ENCODE measurements at places on chromosomes 6 and 20. TPM values are rescaled to one million over a fixed set of nuclear protein-coding genes. Genes with fewer than 3 reads are reported as not detected.

Gene MUC21
- total RNA-seq: not detected

Gene CTAGE9
- not detected for total RNA-seq

Gene FBXO30
- total RNA-seq: 21.1 TPM

Gene DBNDD2
- total RNA-seq: 18.4 TPM

Gene TAGAP
- 0.05 TPM for total RNA-seq

Gene TMEM14C
- total RNA-seq: 255 TPM

DNA sequence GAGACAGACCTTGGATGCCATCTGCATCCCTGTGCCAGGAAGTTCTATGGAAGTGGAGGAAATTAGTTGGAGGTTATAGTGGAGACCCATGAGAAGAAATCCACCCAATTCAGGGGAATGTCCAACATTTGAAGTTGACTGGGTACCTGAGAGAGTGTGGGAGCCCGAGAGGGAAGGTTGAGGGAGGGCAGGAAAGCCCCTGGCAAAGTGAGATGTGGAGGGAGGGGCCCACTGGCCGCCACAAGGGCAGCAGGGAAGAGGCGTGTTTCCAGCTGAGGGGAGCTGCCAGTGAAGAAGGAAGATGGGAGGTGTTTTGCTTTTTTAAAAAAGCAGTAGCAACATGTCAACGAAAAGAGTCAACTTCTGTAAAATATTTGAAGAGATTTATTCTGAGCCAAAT, 16.3 kb upstream of the SERPINB9 start:
- DNase-seq: no peak

- no peak for DNase-seq
These were observed 747 bp upstream of the PTPRA start for GRCh38 chr20:2872459-2873009.

GRCh38 chr20:38882600-38882999, 43.6 kb upstream of the FAM83D start:
- DNase-seq: no peak

DNA sequence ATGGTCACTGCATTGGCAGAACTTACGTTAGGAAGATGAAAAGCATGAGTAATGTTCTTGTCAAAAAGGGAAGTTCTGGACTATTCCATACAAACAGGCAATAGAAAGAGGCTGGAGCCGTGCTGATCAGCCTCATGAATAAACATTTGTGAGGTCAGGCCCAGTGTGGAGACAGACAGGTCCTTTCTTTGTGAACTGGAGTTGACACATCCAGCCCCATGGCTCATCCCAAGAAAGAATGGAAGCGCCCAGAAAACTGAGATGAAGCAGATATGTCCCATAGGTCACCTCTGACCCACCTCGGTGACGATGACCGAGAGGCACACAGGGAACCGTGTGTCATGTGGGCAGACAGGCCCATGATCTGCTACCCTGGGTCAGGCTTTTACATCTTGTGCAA, 276.0 kb upstream of the SGK1 start:
- no peak for DNase-seq

DNA sequence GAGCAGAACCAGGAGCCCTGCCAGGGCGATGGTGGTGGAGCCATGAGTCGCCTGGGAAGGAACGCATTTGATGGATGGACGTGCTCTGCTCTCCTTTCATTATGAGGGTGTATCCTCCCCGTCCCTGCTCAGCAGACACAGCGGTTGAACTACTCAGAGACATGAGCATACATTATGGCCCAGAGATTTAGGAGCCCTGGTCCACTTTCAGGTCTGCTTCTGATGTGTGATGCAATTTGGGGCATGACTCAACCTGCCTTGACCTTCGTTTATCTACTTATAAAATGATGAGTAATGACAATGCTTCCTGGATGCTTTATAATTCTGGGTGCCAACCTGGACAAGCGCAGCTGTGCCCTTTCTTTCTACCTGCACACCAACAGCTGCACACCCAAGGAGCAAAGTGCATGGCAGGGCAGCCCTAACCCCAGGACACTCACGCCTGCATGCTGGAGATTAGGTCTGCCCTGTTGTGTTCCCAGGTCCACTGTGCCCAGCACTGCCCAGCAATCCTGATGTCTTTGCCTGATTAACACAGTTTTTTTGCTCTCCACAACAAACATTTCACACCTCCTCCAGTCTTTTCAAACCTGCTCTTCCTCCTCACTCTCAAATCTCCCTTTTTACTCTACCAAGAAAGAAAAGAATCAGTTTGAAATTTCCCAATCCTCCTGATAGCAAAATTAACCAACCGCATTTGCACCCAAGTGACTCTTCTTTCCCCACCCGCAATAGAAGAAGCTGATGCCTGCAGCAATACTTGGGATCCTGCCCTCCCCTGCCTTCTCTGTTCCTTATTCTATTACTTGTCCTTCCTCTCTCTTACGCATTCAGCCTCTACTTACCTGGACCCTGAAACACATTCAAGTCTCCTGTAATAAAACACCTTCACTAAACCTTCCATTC, 81.2 kb downstream of the EZR start:
- DNase-seq: peak; percentile 66

- DNase-seq: peak; percentile 52
These were observed 377.4 kb downstream of the PHF3 start for GRCh38 chr6:64013011-64013410.

DNA sequence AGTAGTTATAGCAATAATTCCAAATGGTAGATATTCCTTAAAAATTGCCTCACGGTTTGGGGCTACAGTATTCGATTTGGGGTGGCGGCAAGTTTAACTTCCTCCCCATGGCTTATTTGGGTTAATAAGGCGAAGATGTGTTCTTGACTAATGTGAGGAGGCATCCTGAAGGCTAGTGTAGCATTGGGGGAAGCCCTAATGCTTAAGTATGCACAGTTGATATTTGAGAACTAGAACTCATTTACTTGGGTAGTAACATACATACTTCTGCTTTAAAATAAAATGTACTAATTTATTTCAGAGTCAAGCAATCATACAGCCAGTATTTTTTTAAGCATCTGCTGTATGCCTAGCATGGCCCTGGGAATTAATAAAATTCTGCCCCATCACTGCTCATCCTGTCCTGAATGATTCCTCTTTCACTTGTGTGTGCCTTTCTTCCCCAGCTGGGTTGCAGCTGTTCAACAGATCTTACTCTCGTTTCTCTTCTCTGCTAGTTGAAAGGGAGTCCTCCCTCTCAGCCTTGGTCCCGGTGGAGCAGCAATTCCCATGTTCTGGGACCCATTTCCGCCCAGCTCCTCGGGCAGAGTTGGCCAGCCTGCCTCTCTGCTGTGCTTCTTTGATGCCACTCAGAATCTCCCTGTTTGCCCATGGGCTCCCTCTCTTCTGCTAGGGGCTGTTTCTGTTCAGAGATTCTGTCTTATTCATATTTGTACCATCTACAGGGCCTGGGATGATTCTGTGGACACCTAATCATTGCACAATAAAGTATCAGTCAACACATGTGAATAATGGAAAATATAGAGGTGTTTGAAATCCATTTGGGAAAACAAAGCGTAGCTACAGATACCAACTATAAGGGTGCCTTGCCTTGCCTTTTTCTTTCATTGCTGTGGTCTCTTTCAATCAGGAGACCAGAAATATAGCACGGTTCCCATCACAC, 104.8 kb downstream of the ARID1B start:
- DNase-seq: no peak

GRCh38 chr6:14674458-14674857, 556.9 kb downstream of the CD83 start:
- no peak for DNase-seq

Data from renal cortical epithelial cell (primary cell).